ENCODE measurements at places on chromosomes 2 and 18.

DNA sequence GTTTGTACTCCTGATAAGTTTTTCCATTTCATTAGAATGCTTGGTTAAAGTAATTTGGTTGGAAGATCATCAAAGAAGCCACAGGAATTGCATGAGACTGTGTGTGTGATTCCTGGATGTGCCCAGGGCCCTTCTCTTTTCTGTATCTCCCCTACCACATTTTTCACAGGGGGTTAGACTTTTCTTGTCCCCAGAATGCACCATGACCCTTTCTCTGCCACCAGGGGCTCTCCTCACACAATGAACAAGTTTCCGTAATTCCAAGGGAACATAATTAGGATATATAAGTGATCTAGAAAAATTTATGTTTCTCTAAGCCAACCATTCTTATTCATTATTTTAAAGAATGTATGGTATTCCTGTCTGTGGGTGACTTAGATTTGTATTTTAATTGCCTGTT, 291.8 kb downstream of the NEDD4L start:
- DNase-seq, result no peak

DNA sequence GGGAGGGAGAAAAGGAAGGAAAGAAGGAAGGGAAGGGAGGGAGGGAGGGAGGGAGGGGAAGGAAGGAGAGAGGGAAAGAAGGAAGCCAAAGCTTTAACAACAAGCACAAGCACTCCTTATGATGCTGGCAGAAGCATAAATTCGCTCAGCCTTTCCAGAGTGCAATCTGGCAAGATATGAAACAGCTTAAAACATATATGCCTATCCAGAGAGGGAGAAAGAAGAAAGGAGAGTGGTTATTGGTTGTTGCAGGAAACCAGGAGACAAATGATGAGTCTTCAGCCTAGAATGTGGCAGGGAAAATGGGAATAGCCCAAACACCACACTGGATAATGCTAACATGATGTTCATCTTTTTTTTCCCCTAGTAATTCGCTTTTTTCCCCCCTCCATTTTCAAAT, 64.0 kb downstream of the STPG4 start:
- DNase-seq, result no peak

- no peak for DNase-seq
Observed at GRCh38 chr18:1487457-1487856, 582.8 kb downstream of the ADCYAP1 start.

DNA sequence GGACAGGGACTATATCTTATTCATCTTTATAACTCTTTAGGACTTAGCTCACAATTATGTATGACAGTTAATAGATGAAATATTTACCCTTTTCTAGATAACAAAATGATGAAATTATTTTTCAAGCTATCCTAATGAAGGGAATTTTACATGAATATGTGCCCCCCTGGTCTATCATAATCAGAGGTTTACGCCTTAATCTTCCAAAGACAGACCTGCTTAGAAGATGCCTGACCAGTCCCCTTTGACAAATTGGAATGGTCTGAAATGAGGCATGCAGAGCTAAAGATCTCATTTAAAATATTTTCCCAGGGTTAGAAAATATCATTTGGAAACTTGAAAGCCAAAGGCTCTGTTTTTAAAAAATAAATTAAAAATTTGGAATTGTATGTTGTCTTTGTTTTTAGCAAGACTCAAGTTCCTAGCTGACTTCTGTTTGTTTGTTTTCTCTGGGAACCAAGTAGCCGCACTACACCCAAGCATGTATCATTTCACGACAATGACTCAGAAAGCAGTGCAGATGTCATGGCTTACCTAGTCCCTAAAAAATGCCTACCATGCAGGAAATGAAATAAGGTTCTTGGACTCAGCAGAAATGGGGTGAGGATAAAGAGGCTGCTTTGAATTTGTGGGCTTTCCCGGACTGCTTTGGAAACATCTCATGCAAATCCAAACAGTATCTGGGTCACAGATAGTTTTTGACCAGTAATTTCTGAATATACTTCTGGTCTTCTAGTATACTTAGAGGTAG, 162.1 kb downstream of the ZEB2 start:
- no peak for DNase-seq

DNA sequence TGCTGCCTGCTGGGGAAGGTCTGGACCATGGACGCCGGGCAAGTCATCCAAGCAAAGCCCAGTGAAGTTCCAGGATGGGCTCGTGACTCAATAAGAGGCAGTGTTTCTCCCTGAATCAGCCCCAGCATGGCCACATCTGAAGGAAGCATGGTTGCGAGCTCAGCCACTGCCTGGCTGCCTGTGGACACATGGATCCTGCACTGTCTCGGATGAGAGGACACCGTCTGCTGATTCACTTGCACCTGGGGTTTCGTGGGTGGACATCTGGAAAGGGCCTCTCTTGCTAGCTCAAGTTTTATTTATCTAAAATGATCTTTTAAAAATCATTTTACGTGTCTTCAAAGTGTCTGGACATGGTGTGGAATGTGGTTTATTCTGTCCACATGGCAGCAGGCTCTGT, 224.8 kb upstream of the FN1 start:
- DNase-seq, result no peak

DNA sequence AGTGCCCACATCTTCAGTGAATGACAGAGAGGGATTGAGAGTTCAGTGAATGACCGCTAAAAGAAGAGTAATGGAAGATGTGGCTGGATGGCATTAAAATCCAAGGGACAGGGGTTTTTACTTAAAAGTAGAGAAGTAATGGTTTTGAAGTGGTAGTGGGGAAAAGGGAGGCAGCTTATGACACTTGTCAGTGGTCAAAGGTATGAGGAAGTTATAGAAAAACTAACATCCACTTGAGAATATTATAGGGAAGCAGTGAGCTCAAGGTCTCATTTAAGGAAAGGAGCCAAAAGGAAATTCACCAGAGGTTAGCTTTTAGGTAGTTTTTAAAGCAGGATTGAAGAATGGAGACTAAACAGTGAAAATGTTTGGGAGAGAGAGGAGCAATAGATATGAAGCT, 24.3 kb downstream of the CDK15 start:
- DNase-seq, result no peak

DNA sequence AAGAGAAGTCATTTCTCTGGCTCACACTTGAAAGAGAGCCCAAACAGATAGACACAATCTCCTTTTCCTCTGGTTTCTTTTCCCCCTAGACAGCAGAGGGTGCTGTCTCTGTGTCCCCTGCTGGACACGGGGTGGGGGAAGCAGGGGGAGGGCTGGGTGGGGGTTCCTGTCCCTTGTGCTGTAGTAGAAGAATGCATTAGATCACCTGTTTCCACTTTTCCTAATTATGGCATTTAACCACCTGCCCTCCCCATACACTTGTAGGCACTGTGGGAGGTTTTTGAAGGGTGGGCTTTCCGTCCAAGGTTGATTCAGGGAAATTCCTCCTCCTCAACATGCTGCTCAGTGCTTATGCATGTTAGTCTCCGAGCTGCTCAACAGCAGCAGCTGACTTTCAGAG, 206.2 kb upstream of the EPAS1 start:
- no peak for DNase-seq

DNA sequence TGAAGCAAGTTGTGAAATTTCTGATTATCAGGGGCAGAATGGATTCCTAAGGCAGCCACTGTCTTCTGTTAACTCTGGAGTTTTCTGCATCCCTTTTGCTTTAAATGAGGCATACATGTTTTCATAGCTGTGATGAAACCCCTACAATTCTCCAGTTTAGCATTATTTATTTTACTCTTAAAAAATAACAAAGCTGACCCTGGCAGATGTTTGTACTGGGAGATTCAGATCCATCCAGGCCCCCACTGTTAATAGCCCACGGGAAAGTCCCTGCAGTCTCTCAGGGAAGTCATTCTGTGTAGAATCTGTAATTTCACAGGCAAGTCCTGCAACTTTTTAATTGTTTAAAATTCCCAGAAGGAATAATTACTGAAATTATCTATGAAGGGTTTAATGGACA, 353 bp upstream of the SULT1C4 start:
- no peak for DNase-seq

GRCh38 chr18:8507361-8507760, 101.9 kb upstream of the RAB12 start:
- no peak for DNase-seq

- no peak for DNase-seq
Observed at GRCh38 chr2:37720533-37721200, 49.2 kb upstream of the CDC42EP3 start.

GRCh38 chr2:190791347-190791975, 89.2 kb upstream of the GLS start:
- no peak for DNase-seq

DNA sequence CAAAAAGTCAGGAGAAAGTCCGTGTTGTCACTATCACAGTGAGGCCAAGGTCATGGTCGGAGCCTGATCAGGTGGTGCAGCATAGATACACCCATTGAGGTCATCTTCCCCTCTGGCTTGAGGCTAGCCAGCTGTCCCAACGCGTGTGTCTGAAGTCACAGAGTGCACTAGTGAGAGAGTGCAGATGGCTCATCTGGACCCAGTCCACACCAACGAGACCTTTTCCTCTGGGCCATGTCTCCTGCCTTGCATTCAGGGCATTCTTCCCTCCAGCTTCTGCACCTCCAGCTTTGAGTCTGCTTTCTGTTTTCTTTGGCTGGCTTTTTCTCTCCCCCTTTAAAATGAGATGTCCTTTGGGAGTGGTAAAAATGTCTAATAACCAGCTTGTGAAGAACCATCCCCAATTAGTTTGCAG, 146.9 kb downstream of the TDRD15 start:
- no peak for DNase-seq

DNA sequence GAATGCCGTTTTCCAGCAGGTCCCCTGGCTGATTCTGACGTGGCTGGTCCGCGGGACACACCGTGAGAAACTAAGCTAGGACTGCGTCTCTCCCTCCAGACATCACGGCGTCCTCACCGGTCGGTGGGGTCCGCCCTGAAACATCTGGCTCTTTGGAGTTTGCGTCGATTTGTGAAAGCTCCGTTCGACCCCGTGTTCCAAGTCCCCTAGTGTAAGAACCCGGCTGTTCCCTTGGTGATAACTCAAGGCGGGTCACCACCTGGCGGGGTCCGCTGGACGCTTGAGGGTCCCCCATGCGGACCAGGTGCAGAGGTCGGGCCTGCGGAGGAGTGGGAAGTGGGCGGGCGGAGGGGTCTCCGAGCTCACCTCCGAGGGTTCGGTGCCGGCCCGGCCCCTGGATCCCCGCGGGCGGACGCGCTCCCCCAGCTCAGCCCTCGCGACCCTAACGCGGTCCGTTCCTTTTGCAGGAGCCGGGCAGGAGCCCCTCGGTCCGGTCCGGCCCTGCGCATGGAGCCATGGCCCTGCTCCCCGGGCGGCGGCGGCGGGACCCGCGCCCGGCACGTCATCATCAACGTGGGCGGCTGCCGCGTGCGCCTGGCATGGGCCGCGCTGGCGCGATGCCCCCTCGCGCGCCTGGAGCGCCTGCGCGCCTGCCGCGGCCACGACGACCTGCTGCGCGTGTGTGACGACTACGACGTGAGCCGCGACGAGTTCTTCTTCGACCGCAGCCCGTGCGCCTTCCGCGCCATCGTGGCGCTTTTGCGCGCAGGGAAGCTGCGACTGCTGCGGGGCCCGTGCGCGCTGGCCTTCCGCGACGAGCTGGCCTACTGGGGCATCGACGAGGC, 65.6 kb downstream of the KCNG2 start:
- DNase-seq, result no peak

DNA sequence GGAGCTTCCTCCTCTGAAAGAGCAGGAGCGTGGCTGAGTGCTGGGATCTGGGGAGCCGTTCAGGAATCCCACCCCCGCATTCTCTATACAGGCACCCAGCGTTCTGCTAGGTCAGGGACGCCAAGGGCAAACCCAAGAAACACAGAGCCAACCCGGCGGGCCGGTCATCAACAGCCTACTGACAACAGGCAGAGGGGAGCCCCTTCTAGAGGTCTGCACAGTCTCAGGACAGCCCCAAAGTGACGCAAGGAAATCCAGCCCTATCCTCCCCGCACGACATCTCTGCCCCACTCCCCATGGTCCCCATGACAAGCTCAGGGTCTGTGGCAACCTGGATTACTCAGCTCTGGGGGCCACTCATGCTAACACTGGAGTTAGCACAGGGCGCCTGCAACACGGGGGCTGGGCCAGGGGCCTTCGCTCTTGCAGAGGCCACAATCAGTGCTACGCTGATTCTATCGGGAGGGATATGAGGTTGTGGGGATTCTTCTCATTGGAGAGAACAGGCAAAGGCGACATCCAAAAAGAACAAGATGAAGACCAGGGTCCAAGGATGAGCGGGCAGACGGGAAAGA, 81.6 kb downstream of the PXDN start:
- DNase-seq, result no peak

GRCh38 chr2:157874997-157875640, 1.0 kb downstream of the ACVR1 start:
- DNase-seq, result peak; percentile 4

DNA sequence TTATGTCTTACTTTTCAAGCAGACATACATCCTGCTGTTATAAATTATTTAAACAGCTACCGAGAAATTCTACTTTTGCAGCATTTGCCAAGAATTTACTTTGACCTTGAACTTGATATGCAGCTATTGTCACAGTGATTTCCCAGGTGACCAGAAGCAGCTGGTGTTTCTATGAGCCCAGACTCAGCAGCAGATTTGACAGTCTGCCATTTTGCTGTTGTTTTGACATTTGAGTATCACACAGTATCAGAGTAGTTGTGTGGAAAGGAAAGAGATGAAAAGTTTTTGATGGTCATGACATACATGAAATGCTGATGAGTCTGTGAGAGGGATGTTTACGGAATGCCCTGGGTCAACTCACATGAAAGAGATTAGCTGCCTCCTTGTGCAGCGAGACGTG, 6.6 kb upstream of the CCDC195 start:
- no peak for DNase-seq

GRCh38 chr18:25518716-25519053, 166.7 kb upstream of the ZNF521 start:
- no peak for DNase-seq

DNA sequence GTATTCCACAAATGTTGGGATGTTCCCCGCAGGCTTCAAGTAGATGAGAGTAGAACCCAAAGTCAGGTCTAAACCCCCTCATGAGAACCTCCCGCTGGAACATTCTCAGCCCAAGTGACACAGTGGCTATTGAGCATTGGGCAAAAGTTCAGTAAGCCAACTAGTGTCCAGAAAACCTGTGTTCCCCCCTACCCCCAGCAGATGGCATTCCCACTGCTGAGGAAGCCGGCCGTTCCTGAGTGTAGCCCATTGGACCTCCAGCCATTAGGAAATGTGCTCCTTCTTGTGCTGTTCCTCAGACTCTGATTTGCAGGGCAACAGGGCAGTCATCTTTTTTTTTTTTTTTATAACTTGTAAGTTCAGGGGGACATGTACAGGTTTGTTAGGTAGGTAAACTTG, 152.1 kb downstream of the NCK2 start:
- no peak for DNase-seq

GRCh38 chr18:21851327-21851961, 110.9 kb downstream of the MIB1 start:
- no peak for DNase-seq

DNA sequence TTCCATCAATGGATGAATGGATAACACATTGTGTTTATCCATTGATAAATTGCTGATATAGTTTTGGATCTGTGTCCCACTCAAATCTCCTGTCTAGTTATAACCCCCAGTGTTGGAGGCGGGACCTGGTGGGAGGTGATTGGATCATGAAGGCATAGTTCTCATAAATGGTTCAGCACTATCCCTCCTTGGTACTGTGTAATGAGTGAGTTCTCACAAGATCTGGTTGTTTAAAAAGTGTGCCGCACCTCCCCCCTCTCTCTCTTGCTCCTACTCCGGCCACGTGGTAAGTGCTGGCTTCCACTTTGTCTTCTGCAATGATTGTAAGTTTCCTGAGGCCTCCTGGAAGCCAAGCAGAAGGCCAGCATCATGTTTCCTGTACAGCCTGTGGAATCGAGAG, 23.9 kb upstream of the SPATA3 start:
- no peak for DNase-seq

GRCh38 chr2:69677914-69678313, 34.4 kb upstream of the AAK1 start:
- DNase-seq, result no peak
